ENCODE measurements at places on chromosomes 16 and 17.
A peak's percentile ranks its signal among the peaks of the same experiment; 100 is the strongest.

DNA sequence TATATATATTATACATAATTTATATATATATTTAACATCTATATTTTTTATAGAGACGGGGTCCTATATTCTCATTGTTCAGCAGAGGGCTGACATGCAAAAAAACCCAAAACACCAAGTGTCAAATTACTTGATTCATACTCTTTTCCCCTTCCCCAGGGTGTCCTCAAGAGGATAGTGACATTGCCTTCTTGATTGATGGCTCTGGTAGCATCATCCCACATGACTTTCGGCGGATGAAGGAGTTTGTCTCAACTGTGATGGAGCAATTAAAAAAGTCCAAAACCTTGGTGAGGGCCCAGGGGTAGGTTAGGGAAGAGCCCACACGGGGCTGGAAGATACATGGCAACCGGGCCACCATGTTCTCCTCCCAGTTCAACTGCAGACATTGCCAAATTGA is 11.0 kb downstream of the ITGAM start:
- no peak for DNase-seq

GRCh38 chr17:48994549-48995303 is 2.5 kb upstream of the IGF2BP1 start:
- DNase-seq = no peak

DNA sequence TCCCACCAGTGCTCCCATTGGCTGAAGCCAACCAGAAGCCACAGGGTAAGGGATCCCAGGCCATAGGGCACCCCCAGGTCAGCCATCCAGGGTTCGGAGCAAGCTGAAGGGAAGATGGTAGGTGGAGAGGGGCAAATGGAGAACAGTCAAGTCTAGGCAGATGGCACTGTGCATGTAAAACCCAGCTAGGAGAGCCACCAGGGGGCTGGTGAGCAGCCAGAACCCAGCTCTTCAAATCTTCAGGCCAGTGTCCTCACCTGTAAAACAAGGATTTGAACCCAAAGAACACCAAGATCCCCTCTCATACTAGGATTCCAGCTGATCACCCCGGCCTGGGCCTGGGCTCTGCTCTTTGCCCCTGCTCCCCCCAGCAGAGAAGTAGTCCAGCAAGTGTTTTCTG is 43.5 kb downstream of the GINS3 start:
- no peak for DNase-seq

GRCh38 chr17:62899361-62899760 is 66.7 kb upstream of the TANC2 start:
- no peak for DNase-seq

DNA sequence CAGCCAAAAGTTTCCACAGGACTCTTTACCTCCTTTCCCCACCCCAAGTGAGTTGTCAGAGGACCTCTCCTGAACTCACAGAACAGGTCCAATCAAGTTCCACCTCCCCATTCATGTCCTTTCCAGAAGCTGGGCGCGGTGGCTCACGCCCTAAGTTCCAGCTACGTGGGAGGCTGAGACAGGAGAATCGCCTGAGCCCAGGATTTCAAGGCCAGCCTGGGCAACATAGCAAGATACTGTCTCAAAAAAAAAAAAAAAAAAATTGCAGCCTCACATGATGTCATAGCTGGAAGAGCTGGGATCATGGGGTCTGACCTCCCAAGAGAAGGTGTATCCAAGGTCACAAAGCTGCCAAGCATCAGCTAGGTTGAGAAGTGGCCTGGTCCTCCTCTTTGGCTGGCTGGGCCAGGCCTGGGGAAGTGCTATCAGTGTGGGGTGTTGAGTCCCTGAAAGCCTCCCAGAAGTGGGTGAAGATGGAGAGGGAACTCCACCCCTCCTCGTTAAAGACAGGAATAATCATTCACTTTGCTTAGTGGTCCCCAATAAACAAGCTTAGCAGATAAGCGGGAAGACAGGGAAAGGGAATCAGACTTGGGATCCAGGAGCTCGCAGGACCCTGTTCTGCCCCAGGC is 5.5 kb upstream of the MNT start:
- no peak for DNase-seq

DNA sequence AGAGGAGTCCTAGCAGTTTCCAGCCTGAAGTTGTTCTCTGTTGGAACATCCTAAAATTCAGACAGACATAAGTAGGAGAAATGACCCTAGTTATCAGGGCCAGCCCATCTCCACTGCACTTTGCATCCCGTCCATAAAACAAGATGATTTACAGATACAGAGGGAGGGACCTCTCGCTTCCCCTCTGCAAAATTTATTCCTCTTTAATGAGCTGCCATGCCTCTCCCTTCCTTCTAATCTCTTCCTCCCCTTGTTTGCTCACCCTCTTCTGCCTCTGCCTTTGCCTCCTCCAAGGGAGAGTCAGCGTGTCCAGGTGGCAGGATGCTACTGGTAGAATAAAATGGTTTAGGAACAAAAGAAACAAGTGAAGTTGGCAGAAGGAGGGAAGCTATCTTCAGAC is 351.3 kb downstream of the SOX9 start:
- no peak for DNase-seq

DNA sequence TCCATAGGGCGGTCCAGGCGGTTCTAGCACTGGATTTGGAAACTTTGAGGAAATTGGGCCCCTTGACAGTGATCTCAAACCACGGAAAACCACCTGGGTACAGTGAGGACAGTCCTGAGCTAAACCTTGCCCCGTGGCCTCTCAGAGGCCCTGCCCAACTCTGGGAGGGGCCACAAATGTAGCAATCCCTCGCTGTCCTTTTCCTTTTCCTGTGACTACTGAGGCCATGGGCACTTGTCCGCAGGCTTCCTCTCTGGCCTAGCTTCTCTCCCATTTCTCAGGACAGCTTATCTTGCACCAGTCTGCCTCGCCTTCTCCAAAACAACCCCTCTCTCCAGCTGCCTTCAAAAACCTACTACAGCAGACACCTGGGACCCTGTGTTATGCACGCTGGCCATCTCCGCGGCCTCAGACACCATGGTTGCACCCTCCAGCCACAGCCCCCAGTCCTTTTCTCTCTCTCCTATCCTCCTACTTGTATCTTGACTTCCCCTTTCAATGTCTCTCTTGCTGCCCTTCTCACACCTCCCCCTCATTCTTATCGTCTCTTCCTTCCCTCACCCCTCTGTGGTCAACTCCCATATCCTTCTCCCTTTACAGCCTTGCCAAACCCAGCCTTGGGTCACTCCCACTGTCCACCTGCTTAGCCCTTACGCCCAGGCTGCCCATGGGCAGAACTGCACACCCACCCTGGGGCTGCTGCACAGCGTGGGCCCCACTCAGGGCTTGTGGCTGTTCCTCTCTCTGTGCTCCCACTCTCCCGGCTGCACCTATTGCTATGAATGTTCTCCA is 7.6 kb downstream of the SCPEP1 start:
- no peak for DNase-seq

- DNase-seq = no peak
These were observed 7.4 kb downstream of the MED13 start for GRCh38 chr17:62057696-62058095.

- DNase-seq = peak; percentile 52
These were observed 1.1 kb downstream of the CRAMP1 start for GRCh38 chr16:1613211-1613622.

DNA sequence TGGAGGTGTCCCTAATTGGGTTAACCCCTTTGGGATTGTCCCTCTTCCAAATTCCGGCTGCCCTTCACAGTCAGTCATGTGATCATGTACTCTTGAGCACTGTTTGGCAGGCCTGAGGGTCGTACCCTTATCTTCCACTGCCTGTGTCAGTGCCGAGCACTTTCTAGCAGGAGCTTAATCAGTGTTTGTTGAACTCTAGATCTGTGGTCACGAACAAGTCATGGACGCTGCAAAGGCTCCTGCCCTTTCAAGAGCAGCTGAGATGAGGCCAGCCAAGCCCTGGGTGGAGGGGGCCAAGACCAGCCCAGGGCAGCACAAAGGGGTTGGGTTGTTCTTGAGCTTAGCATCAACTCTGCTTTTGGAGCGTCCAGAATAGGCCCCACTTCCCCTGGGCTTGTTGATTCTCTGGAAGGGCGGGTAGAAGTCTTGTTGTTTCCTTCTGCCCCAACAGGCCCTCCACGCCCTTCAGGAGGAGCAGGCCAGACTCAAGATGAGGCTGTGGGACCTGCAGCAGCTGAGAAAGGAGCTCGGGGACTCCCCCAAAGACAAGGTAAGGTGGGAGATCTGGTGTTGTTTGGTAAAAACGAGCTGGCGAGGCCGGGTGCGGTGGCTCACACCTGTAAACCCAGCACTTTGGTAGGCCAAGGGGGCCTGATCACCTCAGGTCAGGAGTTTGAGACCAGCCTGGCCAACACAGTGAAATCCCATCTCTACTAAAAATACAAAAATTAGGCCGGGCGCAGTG is 5.3 kb downstream of the IFI35 start:
- DNase-seq = no peak

GRCh38 chr17:21282231-21282630 is 2.3 kb upstream of the MAP2K3 start:
- peak; percentile 90 for DNase-seq

GRCh38 chr17:19978805-19979211 is 1.2 kb upstream of the AKAP10 start:
- no peak for DNase-seq

GRCh38 chr17:50177983-50178834 is 12.4 kb downstream of the SGCA start:
- peak; percentile 97 for DNase-seq

GRCh38 chr16:27111486-27111885 is 44.8 kb downstream of the C16orf82 start:
- no peak for DNase-seq

- DNase-seq = no peak
These were observed 58.1 kb downstream of the SLFN11 start for GRCh38 chr17:35315283-35315682.

- no peak for DNase-seq
These were observed 26.8 kb upstream of the CBFA2T3 start for GRCh38 chr16:89003831-89004208.

GRCh38 chr16:67954421-67955196 is 10.7 kb upstream of the LCAT start:
- no peak for DNase-seq

- peak; percentile 86 for DNase-seq
These were observed at the start of gene ATXN2L for GRCh38 chr16:28822520-28823290. Gene ATXN2L (plus strand): TSS chr16:28822999. CDS start chr16:28823260, 261 bp downstream.

- DNase-seq = no peak
These were observed 12.7 kb upstream of the NSRP1 start for GRCh38 chr17:30103921-30104320.

DNA sequence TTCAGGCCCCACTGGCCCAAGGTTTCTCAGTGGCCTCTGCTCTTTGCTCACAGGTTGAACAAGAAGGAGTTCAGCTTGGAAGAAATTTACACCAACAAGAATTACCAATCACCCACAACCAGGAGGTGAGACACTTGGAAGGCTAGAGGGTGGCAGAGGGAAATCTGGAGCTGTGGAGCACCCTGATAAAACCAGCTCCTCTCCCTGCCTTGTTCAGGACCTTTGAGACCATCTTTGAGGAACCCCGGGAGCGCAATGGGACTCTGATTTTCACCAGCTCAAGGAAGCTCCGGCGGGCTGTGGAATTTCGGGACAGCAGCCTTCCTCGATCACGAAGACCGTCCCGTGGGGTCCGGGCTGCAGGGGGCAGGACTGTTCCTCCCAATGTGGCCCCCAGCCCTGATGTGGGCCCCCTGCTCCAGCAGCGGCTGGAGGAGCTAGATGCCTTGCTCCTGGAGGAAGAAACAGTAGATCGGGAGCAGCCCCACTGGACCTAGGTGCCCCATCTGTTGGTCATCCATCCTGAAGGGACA is 2.4 kb upstream of the FBRS start:
- DNase-seq = no peak

DNA sequence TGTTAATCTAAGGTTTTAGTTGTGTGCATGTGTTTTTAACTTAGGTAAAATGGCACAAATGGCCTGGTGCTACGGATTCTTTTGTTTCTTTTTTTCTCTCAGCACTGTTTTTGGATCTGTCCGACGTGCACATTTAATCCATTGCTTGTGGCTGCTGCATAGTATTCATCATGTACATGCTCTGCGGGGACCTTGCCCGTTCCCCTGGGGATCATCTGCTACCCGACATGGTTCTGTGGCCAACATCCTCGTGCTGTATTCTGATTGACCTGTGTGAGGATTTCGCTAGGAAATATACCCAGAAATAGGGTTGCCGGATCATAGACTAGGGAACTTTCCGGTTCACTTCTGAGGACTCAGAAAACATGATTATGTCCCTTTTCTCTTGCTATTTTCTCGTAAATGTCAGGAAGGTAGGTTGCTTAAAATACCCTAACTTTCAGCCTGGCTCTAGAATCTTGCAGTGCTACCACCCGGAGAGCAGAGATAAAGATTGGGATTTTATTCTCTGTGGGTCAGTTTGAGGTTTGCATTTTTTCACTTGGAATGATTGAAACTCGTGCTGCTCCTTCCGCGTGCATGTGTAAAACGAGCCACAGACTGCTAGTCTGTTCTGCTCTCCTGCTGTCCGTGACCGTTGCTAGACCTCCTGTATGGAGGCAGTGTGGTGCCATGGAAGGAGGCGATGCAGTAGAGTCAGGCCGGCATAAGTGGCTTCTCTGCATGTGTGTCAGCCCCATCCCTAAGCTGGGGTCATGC is 42.9 kb downstream of the LDHD start:
- no peak for DNase-seq

DNA sequence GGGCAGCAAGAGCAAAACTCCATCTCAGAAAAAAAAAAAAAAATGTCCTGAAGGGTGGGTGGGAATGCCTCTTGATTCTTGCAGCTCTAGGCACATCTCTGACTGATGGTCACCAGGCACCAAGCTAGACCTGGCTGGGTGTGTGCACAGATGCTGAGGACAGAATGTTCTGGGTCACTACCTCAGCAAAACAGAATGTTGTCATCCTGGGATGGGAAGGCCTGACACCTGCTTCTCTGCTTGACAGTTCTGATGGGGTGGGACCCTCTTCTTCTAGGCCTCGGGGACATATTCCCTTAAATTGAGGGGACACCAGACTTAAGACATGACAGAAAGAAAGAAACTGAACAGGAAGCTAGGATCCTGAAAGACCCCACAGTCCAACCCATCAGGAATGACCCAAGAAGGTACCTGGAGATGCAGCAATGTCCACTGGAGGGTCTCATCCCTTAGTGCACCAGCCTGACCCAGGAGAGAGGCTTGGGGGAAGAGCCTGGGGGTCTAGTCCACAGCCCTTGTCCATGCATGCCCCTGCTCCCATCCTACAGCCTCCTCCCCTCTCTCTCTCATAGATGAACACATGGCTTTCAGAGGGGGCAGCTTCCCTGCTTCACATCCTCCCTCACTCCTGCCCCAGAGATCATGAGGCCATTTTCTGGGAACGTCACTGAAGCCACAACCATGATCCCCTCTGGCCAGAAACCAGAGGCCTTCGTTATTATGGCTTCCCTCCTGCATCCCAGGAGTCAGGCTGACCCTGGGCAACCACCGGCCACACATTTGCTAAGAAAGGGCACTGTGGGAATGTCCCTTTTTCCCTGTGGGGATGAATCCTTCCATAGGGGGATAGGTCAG is 3.8 kb upstream of the STAT5B start:
- DNase-seq = no peak
